Suppressor macrophage treated with lipopolysaccharide for 4 hours (primary cell): ENCODE measurements at places on chromosomes 16 and 17.
A peak's percentile ranks its signal among the peaks of the same experiment; 100 is the strongest.

DNA sequence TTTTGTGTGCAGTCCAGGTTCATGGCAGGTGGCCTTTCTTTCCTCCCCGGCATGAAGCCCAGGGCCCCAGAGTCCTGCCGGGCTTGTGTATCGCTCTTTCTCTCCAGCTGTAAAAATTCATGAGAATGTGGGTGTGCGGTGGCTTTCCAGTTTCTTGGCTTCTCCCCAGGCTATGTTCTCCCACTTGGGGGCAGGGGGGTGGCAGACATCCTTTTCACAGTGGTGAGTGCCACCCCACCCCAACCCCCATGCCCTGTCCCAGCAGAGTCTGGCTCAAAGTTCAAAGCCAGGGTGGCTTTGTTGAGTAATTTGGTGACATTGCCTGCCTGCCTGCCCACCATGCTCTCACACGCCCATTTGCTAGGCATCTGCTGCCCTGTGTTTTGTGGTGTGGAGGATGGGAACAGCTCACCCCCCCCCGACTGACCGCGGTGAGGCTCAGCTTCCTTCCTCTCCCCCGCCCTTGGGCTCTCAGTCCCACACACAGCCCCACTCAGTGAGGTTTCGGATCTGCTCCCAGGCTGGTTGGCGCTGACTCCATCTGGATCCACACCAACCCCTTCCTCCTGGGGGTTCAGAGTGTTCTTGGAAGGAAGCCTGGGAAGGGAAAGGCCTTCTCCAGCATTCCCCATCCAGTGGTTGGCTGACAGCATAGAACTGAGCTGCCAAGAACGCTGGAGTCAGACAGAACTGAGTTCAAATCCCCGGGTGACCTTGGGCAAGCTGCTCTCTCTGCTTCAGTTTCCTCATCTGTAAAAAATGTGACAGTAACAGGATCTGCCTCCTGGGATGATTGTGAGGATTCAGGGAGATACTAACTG lies 36.0 kb downstream of the CHD9 start:
- peak; percentile 81 for DNase-seq

DNA sequence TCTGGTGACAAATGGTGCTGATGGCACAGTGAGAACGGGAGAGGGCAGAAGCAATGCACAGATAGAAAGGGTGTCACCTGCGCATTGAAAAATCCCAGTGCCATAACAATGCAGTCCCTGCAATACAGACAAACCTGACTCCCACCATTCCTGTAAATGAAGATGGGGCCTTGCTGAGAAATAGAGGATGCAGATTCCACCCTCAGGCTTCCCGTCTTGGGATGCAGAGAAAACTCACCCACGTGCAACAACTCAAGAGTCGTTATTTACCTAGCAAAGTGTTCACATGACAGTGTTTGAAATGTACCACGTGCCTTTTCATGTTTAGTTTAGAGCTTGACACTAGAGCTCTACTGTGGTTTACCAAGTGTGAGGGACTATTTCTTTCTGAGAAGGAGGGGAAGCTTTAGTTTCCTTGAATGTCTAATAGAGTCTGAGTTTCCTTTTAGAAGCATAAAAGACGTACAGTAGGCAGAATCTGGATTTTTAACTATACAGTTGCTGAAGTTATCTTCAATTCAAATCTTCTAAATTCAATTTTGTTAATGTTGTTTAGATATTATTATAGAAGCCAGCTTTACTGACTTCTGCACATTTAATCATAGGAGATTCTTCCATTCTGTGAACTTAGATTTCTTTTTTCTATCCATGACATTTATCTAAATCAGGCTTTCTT lies 35.6 kb downstream of the WWOX start:
- no peak for DNase-seq

- peak; percentile 64 for DNase-seq
These were observed 2.8 kb upstream of the FUS start for GRCh38 chr16:31177136-31177535.

- no peak for DNase-seq
These were observed 5.0 kb upstream of the DHRS13 start for GRCh38 chr17:28907709-28908475.

DNA sequence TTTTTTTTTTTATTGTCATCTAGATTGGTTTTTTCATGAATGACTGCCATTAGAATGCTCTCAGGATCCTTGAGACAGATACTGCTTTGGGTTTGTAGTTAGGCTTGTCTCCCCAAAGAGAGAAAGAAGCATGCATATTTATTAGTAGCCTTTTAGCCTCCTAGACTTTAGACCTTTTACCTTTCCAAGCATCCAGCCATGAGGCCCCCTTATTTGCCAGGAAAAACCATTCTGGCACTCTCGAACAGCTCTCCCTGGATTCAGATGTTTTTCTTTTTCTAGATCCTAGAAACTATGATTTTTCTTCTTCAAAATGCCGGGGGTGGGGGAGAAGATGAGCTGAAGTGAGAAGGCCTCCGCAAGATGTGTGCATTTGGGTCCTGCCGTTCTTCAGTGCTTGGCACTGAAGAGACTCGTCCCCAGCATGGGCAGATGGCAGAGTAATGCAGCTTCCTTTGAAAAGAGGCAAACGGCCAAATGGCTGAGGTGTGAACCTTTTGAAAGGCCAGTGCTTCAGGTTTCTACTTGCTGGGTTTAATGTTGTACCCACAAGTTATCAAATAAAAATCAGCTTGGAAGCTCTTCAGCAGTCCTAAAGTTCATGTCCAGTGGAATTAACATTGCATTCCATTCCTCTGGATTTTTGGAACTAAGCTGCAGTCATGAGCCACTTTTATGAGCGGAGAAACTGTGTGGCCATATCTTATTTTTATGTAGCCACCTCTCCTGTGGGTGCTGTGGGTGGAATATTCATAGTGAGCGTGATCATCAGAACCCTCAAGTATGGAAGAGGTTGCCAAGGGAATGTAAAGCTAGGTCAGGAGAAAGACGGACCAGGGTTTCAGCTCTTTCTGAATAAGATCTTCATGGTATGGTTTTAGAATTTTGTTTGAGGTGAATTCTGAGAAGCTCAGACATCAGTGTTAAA lies 7.2 kb downstream of the SOCS7 start:
- DNase-seq, result no peak

DNA sequence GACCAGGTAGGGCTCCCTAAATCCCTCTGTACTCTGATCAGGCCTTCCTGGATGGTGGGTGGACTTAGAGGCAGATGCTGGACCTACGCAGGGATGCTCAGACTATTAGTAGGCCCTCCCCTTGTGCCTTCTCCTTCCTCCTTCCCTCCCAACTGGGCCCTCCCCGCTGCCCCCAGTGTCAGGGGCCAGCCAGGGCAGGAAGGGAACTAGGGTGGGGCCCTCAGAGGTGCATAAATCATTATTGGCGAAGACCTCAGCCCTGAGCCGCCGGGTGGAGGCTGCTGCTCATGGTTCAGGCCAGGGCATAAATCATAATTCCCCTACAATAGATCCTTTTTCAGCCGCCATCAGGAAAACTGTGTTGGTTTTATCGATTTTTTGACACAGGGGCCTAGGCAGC lies 81.4 kb downstream of the MRM1 start:
- DNase-seq, result no peak

DNA sequence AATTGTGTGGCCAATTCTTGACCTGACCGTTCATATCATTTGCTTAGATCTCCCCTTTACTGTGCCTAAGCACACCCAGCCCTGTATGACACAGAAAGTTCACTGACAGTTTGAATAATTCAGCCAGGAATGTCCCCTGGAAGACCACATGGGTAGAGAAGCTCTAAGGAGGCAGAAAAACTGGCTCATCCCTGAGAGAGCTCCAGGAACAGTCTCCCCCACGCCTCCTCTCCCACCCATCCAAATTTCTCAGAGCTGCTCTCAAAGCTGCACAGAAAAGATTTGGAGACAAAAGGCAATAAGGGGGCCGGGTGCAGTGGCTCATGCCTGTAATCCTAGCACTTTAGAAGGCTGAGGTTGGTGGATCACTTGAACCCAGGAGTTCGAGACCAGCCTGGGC lies 11.2 kb downstream of the PRAC1 start:
- DNase-seq, result no peak

DNA sequence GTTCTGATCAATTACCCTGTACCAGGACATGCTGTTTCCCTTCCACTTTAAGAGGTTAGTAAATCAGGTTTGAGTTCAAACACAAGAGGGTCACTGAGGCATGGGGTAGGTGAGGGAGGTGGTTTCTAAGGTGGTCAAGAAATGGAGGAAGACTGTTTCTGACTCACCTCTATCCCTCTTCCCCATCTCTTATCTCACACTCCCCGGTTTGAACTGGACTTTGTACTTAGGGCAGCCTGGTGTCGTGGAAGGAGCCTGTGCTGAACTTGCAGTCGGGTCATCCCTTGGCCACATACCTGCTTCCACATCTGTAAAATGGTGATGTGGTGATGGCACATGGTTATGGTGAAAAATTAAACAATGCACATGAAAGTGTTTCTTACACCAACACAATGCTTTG lies 17.2 kb upstream of the TMEM98 start:
- no peak for DNase-seq

- peak; percentile 75 for DNase-seq
These were observed 45.4 kb downstream of the STH start for GRCh38 chr17:46044286-46044928.

GRCh38 chr17:42852351-42852750 lies 1.4 kb downstream of the AOC3 start:
- DNase-seq, result no peak

GRCh38 chr17:44911133-44912001 lies 3.9 kb downstream of the GFAP start:
- peak; percentile 47 for DNase-seq

- DNase-seq, result no peak
These were observed 20.5 kb downstream of the ERN1 start for GRCh38 chr17:64109400-64109799.

- no peak for DNase-seq
These were observed 10.6 kb upstream of the HOXB2 start for GRCh38 chr17:48555258-48556228.

DNA sequence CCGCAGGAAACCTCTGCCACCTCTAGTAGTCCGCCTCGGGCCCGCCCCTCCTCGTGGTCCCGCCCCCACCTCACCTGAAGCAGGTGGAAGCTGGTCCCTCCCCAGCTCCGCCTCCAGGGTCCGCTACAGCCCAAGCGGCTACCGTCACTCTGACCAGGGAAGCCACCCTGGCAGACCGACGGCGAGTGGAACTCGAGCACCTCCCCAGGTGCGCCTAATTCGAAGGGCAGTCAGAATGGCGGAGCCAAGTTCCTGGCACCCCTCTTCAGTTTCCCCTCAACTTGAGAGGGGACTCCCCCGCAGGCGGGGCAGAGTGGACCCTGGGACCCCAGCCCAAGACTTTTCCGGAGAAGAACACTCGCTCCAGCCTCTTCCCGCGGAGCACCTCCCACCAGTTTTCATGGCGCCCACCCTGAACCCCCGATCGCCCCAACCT lies 507 bp downstream of the FHOD1 start:
- no peak for DNase-seq

GRCh38 chr16:84595052-84595481 lies 22.8 kb downstream of the COTL1 start:
- no peak for DNase-seq

GRCh38 chr17:72714357-72714966 lies 378.0 kb downstream of the SLC39A11 start:
- DNase-seq, result peak; percentile 27

GRCh38 chr16:17295948-17296347 lies 174.8 kb downstream of the XYLT1 start:
- no peak for DNase-seq

- peak; percentile 54 for DNase-seq
These were observed 36.1 kb downstream of the NLK start for GRCh38 chr17:28078341-28079229.

- no peak for DNase-seq
These were observed 98.2 kb upstream of the WSCD1 start for GRCh38 chr17:5971969-5972368.

DNA sequence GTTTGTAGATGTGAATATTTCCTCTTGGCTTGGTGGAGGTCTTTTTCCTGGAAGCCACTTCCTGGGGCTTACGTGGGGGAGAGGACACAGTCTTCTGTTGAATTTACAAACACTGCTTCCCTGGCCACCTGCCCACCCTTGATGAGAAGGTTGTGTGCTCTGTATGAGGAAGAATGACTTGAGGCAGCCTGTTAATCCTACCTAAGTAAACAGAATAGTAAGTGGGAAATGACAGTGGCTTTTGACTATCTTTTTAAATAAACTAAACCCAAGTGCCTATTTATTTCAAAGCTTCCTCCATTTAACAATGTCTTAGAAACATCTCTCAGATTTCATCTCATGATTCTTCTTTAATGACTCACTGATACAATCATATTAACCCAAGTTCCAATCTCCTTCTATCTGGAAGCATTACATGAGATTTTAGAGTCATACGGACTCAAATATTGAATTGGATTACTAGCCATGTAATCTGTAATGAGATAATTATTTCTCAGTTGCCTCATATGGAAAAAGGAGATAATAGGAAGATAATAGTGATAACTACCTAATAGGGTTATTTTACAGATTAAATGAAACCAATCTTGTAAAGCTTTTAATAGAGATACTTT lies 96.6 kb upstream of the SMIM36 start:
- no peak for DNase-seq

DNA sequence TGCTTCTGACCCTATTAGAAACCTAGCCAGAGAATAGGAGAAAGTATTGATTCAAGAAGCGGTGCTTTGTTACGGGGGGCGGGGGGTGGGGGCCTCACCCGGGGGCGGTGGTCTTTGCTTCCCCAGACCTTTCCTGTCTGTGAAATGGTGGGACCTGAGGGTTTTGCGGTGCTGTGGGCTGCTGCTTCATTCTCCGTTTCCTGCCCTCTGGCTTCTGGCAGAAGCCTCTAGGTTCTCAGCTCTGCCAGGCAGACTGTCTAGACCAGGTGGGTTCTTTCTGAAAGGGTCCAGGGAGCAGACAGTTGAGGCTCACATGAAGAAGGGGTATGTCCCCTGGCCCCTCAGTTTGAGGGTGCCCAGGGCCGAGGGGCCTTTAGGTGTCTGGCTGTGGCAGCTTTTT lies 14.0 kb downstream of the GSE1 start:
- no peak for DNase-seq

- no peak for DNase-seq
These were observed 15.6 kb downstream of the SCNN1B start for GRCh38 chr16:23317751-23318150.

GRCh38 chr16:35744726-35745125 lies 2285.3 kb downstream of the TP53TG3F start:
- no peak for DNase-seq

GRCh38 chr16:10539236-10539635 lies 41.2 kb downstream of the EMP2 start:
- no peak for DNase-seq

DNA sequence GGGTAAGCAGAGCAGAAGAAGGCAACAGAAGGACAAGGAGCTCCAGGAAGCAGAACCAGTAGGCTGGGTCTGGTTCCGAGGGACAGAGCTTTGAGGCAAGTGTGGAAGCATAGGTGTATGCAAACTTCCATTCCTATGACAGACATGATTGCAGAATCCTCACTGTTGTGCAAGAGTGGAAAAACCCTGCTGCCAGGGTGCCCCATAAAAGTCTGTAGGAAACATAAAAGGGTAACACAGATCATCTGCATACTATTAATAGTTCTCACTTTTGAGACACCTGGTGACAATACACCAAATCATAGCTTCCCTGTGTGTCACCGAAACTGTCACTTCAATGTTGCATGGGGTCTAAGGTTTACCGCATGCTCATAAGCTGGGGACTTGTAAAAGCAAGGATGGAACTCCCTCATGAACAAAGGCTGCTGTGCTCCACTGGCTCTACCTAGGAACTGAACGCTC lies 39.7 kb downstream of the ARHGAP17 start:
- DNase-seq, result peak; percentile 41
